ENCODE measurements at places on chromosomes 16 and 17.

DNA sequence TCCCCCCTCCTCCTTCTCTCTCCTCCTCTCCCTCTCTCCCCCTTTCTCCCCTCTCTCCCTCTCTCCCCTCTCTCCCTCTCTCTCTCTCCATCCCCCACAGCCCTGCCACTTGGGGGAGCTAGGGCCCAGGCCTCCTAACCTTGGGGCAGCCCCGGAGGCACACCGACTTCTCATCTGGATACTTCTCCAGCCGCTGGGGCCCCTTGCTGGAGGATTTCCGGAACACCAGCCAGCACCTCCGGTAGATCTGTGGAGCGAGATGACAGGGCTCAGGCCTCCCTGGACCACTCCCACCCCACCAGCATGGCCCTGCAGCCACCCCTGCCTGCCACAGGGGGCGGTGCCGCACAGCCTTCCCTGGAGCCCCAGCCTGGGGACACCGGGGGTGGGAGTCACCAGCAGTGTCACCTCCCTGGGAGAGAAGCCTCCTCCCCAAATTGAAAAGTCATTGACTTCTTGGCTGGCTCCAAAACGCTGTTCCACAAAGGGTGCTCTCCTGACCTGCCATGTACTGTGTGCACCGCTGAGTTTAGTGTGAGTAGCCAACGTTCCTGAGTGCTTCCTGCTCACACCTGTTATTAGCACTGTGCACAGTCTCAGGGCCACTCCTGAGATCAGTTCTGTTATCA, 10.5 kb downstream of the DOK4 start:
- DNase-seq: peak; percentile 77

- no peak for DNase-seq
Observed at GRCh38 chr16:400061-400591, 1.6 kb upstream of the DECR2 start.

DNA sequence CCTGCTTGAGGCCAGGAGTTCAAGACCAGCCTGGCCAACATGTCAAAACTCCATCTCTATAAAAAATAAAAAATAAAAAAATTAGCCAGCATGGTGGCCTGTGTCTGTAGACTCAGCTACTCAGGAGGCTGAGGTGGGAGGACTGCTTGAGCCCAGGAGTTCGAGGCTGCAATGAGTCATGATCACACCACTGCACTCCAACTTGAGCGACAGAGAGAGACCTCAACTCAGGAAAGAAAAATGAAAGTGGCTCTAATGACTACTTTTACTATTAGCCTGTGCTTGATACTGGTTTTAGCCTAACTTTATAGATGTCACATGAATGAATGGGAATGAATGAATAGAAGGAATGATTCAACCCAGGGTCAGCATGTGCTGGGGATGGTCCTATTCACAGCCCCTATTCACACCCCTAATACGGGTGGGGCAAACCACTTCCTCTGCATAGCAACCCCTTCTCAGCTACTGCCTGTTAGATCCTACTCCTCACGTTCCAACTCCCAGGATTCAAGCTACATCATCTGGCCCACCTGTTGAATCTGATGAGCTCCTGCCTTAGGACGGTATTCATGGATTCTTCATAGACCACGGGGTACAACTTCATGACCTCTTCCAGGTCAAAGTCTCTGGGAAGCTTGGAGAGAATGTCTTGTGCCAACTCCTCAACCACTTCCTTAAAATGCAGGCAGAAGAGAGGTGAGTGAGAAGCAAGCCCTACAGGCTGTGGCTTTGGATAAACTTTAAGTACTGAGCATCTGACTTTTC, 40.5 kb downstream of the LYRM1 start:
- DNase-seq: no peak

- DNase-seq: no peak
Observed at GRCh38 chr16:57151369-57151768, 34.5 kb downstream of the PSME3IP1 start.

- no peak for DNase-seq
Observed at GRCh38 chr17:32882734-32883133, 5.8 kb upstream of the MYO1D start.

DNA sequence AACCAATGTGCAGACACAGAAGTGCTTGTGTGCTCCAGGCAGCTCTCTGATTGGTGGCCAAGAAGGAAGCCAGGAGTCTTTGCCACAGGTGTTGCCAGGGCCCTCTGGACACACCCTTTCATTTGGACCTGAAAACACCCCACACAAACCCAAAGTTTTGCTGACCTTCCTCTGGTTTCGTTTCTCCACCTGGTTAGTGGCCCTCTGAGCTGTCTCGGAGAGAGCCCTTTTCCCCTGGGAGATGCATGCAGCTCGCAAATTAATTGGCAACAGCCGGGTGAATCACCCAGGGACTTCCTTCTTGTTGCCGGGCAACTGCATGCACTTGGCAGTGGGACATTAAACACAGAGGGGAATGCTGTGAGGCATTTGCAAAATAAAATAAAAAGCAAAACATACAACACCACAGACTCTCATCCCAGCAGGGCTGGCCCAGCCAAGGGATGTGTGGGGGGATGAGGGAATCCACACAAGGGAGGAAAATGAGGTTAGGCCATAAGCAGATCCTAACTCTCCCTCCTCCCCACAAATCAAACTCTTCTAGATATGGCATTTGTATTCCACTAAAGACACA, 286.6 kb downstream of the SOX9 start:
- DNase-seq: no peak

GRCh38 chr17:73039282-73039681, 53.2 kb downstream of the SLC39A11 start:
- DNase-seq: no peak

GRCh38 chr16:81885976-81886586, 107.0 kb downstream of the PLCG2 start:
- DNase-seq: peak; percentile 19

- no peak for DNase-seq
Observed at GRCh38 chr17:79891113-79891730, 52.0 kb upstream of the CBX4 start.

- no peak for DNase-seq
Observed at GRCh38 chr16:2675714-2676113, 6.6 kb upstream of the KCTD5 start.

DNA sequence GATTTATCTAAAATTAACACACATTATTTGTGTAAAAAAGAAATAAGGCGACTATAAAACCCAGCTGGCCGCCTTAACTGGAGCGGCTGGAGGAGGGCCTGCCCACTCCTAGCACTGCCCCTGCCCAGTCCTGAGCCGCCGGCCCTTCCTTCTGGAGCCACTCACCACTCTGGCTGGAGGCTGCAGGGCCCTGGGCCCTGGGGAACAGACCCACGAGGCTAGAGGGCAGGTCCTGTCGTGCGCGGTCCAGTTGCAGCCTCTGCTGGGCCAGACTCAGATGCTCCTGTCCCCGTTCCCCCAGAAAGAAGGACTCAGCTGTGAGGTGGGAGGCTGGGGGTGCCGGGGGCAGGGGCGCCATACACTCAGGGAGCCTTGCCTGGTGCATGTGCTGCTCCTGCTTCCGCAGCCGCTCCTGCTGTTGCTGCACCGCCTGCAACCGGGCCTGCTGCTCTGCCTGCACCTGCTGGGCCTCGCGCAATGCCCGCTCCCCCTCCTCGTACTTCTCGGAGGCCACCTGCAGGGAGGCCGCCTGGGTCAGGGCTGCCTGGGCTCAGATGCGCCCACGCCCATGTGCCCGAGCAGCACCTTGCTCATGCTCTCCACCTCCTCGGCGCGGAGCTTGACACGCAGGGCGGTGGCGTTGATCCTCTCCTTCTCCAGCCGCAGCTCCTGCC, 9.0 kb upstream of the MRPL38 start:
- no peak for DNase-seq

Measured in CD4-positive, alpha-beta T cell treated with Interleukin-12 subunit alpha and Interleukin-12 subunit beta, for 1 hour (primary cell).